ENCODE measurements at places on chromosomes 6 and 20.

- DNase-seq = no peak
These were observed 79.9 kb downstream of the TOX2 start for GRCh38 chr20:43994486-43995100.

- no peak for DNase-seq
These were observed 7.3 kb upstream of the KCNG1 start for GRCh38 chr20:51029963-51030920.

DNA sequence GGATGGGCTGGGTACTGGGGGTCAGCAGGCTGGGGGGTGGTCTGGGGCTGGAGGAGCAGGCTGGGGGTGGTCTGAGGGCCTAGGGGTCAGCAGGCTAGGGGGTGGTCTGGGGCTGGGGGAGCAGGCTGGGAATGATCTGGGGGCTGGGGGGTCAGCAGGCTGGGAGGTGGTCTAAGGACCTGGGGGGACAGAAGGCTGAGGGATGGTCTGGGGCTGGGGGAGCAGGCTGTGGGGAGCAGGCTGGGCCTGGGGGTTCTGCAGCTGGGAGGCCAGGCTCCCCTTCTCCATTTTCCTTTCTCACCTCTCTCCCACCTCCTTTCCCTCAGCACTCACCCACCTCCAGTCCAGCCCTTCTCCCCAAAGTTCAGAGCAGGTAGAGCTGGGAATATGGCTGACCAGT, 114.2 kb downstream of the PSMB1 start:
- no peak for DNase-seq

- no peak for DNase-seq
These were observed 152.3 kb downstream of the CDC5L start for GRCh38 chr6:44539701-44540355.

- DNase-seq = no peak
These were observed 665.9 kb upstream of the CITED2 start for GRCh38 chr6:140040396-140040795.

DNA sequence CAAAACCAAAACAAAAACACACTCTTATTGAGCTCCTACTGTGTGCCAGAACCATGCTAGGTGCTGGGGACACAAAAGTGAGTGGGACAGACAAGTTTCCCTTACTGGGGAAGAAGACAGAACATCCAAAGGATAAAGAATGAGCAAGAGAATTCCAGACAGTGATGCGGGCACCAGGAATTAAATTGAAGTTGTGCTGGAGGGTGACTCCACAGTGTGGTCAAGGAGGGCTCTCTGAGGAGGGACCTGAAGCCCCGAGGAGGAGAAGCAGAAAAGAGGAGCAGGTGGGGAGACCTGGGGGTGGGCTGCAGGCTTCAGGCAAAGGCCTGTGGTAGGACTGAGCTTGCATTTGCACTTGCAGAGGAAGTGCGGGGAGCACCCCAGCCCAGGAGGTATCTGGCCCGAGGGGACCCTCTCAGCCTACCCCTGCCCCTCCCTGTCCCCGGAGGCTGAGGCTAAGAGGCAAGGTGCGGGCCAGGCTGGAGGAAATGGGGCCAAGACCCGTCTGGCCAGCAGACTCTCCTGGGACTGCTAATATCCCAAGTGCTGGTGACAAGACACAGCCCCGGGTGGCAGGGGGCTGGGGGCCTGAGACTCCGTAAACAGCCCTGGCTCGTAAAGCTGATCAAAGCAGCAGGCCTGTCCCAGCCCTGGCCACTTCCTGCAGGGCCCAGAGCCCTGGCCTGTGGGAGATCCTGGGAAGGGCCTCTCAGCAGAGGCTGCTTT, 57.1 kb downstream of the SNAI1 start:
- DNase-seq = no peak

- DNase-seq = peak; percentile 37
These were observed 156.0 kb downstream of the DST start for GRCh38 chr6:56486681-56487080.

- DNase-seq = peak; percentile 56
These were observed 44.6 kb upstream of the SH3BGRL2 start for GRCh38 chr6:79586548-79586947.

GRCh38 chr6:155188707-155189496, 74.9 kb upstream of the CLDN20 start:
- no peak for DNase-seq

- no peak for DNase-seq
These were observed 25.7 kb upstream of the TCFL5 start for GRCh38 chr20:62887152-62887859.

DNA sequence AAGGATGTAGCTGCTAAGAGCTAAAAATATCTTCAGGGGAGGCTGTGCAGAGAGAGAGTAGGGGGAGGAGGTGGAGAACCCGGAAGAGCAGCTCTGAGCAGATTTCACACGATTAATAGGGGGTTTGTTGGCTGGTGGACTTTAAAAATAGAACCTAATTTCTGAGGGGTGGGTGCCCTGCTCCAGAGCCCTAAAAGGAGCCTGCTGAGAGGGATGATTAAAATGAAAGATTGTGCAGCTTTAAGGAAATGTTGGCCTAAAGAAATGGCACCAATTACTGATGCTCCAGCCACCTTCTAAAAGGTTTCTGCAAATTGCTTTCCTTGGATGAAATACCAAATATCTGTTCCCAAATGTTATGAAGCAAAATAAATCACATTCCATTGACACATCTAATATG, 202.8 kb upstream of the BTBD3 start:
- no peak for DNase-seq

All from ACHN (cell line).